T-helper 1 cell (primary cell): ENCODE measurements at places on chromosomes 2 and 18.

- no peak for DNase-seq
Measured at GRCh38 chr2:59463426-59463825, 1090.0 kb downstream of the BCL11A start.

DNA sequence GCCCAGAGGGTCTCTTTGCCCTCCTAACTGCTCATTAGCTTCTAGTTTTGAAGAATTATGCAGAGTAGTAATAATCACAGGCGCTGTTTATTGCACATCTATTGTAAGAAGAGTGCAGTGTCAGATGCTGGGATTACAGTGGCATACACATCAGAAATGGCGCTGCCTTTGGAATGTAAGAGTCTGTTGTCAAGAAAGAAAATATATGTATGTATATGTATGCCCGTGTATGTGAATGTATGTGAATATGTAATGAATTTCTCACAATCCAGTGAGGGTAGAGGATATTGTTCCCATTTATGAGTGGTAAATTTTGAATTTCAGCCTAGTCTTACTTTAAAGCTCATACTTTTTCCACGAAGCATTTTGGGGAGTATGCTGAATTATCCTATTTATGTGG, 127.5 kb downstream of the PARD3B start:
- DNase-seq = no peak

DNA sequence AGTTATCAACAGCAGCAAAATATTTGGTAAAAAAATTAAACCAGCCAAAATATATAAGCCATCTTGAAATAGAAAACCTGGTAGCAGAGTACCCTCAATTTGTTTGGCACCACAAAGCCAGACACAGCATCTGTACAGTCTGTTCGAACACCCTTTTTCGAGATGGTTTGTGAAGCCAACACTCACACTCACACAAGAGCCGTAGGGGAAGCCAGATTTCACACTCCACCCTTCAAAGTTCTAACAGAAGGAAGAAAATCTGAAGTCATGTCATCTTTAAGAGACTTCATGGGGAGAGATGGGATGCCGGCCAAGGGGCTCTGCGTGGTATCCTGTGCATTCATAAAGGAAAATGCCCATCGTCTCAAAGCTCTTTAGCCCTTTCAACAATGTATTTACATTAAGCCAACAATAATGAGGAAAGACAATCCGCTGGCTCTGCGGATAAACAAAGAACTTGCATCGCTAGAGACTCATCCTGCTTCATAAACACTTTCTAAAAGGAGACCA, 451.5 kb upstream of the CHST9 start:
- DNase-seq = no peak

DNA sequence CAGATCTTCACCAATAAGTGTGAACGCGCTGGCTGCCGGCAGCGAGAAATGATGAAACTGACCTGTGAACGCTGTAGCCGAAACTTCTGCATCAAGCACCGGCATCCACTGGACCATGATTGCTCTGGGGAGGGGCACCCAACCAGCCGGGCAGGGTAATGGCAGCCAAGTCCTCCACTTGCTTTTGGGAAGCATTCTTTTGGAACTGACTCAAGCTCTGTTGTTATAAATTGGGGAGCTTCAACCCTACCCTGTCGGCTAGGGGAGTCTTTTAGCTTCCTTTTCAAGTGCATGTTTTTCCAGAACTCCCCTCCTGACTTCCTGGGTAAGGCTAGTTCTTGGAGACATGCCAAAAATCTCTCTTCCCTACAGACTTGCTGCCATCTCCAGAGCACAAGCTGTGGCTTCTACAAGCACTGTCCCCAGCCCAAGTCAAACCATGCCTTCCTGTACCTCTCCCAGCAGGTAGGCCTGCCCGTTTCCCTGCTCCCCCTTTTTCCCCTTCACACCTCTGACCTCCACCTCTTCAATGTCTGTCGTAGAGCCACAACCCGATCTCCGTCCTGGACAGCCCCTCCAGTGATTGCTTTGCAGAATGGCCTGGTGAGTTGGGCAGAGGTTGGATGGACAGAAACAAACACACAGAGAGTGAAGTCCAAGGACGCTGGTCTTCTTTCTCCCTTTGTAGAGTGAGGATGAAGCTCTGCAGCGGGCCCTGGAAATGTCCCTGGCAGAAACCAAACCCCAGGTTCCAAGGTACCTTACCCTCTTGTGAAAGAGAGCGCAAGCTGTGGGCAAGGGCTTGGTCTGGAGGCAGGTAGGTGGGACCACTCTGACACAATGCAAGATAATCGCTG, 1.5 kb downstream of the ZFAND2B start:
- DNase-seq = no peak

GRCh38 chr18:62648045-62648678, 67.2 kb upstream of the PHLPP1 start:
- DNase-seq = no peak

GRCh38 chr2:219570924-219571310, 422 bp downstream of the OBSL1 start:
- DNase-seq = no peak

GRCh38 chr18:31773774-31774476, 13.2 kb upstream of the SLC25A52 start:
- no peak for DNase-seq

GRCh38 chr2:233705911-233706506, 6.7 kb upstream of the UGT1A5 start:
- DNase-seq = no peak

DNA sequence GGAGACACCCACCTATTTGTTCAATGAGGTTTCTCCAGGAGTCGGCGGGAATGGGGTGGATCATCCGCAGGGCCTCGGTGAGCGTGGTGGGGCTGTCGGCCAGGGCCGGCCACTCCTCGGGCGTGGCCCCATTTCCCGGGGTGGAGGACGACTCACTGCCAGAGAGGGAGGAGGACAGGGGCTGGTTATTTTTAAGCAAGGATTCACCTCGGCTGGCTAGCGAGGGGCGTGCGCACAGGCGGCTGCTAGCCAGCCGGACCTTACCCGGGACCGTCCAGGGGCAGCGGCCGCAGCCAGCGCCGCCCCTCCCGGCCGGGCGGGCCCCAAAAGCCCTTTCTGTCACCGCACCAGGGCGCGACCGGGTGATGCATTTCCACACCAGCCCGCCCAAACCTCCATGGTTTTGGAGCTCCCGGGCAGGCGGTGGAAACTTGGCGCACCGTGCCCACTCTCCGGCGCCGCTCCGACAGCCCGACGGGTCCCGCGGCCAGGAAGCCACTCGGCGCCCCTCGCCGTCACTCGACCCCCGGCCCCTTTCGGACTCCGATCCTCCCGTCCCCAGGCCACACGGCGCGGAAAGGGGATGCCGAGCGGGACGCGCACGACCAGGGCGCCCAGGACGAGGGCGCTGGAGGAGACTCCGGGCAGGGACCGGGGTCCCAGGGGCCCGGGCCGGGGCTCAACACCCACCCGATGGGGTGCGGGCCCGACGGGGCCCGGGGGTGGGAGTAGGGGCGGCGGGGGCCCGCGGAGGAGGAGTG, 57.1 kb downstream of the SNORC start:
- no peak for DNase-seq

- DNase-seq = no peak
Measured at GRCh38 chr2:236576087-236576486, 6.5 kb downstream of the ACKR3 start.

GRCh38 chr18:66043009-66043408, 292.2 kb downstream of the CDH7 start:
- DNase-seq = no peak

DNA sequence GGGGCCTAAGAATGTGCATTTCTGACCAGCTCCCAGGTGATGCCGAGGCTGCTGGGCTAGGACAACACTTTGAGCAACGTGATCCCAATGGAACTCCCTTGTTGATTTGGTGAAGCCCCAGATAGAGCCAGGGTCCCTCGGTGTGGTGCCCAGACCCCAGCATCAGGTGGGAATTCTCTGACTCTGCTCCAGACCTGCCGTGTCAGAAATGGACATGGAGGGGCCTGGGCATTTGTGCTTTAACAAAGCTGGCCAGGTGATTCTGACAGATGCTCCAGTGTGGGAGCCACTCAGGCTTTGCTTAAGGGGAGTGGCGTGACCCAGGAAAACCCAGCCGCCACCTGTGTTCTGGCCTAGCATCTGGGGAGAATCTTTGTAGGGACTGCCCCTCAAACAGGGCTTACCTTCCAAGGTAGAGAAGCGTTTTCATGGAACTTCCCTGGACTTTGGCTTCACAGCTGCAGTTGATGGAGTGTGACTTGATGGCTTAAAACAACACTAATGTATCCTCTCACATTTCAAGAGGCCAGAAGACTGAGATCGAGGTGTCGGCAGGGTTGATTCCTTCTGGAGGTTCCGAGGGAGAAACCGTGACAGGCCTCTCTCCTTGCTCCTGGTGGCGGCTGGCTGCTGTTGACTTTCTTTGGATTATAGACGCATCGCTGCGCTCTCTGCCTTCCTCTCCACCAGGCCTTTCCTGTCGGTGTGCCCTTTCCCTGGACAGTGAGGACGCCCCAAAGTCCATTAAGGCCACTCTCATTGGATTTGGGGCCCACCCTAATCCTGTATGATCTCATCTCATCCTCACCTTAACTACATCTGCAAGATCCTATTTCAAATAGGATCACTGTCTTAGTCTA, 57.0 kb upstream of the HDAC4 start:
- DNase-seq = no peak

DNA sequence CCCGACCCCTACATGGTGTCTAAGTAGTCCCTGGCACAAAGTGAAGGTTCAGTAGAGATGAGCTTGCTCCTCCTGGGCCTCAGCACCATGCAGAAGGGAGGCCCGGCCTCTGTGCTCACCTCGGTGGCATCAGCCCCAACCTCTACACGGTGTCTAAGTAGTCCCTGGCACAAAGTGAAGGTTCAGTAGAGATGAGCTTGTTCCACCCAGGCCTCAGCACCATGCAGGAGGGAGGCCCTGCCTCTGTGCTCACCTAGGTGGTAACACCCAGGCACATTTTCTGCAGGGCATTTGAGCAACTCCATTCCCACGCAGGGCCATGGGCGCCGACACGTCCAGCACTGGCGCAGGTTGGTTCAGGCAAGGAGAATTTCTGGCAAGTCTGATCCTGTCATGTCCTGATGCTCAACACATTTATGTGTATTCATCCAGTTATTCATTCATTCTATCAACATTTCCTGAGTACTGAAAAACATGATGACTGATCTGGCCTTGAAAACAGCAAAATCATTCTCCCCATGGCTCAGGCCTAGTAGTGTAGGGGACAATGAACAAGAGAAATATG, 408.2 kb upstream of the MYT1L start:
- DNase-seq = no peak

- no peak for DNase-seq
Measured at GRCh38 chr18:6120820-6121279, 225.5 kb upstream of the TMEM200C start.

DNA sequence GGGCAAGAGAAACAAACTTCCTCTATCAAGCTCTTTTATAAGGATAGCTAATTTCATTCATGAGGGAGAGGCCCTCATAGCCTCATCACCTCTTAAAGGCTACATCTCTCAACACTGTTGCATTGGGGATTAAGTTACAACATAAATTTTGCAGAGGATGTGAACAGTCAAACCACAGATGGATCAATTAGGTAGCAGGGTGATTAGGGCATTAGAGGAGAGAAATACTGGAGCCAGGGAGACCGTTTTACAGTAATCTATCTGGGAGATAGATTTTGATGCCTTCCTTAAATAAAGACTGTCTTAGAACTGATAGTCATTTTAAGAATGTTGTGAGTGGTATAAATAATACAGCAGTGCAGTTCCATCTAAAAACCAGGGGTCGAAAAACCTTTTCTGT, 258.9 kb downstream of the DCC start:
- no peak for DNase-seq

DNA sequence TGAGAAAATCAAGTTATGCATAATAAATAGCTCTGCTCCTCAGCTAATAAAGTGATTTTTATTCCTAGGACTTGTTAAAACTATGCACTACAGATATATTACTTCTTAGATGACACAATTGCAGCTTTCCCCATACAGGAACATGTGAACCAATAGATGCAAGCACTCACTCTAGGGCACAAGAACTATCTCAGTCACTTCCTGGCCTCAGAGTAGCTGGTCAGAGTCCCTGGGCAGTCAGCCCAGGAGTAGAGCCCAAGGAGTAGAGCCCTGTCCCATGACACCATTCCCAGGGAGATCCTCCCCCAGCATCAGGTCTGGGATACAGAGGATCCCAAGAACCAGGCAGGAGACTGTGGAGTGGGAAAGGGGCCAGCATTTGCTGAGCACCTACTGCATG, 2.7 kb downstream of the TNS1 start:
- no peak for DNase-seq

GRCh38 chr18:31245820-31246219, 72.1 kb upstream of the DSG1 start:
- no peak for DNase-seq

DNA sequence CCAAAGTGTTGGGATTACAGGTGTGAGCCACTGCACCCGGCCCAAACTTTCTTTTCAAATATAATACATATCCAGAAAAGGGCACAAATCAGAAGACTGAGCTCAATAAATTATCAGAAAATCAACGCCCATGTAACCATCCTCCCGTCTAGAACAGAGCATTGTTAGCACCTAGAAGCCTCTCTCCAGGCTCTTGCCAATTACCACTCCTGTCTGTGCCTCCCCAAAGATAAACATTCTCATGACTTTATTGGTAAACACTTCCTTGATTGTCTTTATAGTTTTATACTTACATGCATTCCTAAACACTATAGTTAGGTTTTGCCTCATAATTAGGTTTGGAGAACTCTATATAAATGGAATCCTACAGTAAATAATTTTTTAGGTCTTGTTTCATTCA, 58.5 kb upstream of the SP5 start:
- DNase-seq = no peak
